Liver (tissue), 10 donors: ENCODE measurements at places on chromosomes 6 and 20. TPM values are rescaled to one million over a fixed set of nuclear protein-coding genes. Genes with fewer than 3 reads are reported as not detected.
A peak's percentile ranks its signal among the peaks of the same experiment; 100 is the strongest.

- no peak for DNase-seq
- no peaks in the 10 kb centered on the region for H3K36me3 ChIP-seq
- H3K4me3 ChIP-seq = no peak overlapping the region
- H3K4me1 ChIP-seq = no peaks in the 10 kb centered on the region
- no peak overlapping the region for H3K27ac ChIP-seq
- no peaks in the 10 kb centered on the region for H3K27me3 ChIP-seq
Observed at GRCh38 chr20:3129094-3129493, 30.6 kb downstream of the FASTKD5 start.

Gene PPP1R16B
- 5.7 TPM for total RNA-seq

Gene LRRC73
- total RNA-seq = not detected

DNA sequence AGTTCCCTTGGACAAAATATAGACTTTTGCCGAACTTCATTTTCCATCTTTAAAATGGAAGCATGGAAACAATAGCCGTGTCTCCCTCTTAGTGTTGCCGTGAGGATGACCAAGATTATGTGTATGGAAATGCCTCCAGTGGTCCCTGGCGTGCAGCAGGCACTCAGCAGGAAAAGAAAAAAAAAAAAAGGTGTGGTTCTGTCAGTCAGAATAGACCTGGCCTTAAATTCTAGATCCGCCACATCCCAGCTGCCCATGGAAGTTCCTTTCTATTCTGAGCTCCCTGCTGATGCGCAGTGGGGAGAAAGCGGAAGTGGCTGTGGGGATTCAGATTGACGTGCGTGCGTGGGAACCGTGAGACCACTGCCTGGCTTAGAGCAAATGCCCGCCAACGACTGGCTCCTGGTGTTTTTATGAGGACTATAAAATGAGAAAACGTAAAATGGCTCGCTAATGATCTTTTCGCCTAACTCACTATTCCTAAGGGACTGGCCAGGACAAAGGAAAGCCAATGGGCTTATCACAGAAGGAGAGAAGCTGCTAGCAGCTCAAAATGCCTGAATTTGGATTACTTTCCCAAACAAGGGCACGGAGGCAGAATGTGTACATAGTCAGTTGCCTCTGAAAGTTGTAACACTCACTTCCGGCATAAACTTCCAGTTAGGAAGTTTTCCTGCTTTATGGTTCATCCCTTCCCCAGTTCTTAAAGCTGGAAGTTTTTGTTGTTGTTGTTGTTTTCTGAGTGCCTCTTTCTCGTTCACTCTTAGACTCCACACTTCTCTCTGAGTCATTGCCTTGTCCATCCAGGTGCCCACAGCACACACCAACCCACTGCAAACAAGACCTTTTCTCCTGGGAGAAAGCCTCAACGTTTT lies 11.4 kb upstream of the PDE10A start:
- no peak overlapping the region for H3K27ac ChIP-seq
- H3K27me3 ChIP-seq = peaks cover 9% of the 10 kb centered on the region
- DNase-seq = no peak
- no peaks in the 10 kb centered on the region for H3K4me1 ChIP-seq

GRCh38 chr20:23305098-23305497 lies 45.5 kb upstream of the NXT1 start:
- H3K27me3 ChIP-seq = no peaks in the 10 kb centered on the region
- no peaks in the 10 kb centered on the region for H3K36me3 ChIP-seq
- DNase-seq = no peak

DNA sequence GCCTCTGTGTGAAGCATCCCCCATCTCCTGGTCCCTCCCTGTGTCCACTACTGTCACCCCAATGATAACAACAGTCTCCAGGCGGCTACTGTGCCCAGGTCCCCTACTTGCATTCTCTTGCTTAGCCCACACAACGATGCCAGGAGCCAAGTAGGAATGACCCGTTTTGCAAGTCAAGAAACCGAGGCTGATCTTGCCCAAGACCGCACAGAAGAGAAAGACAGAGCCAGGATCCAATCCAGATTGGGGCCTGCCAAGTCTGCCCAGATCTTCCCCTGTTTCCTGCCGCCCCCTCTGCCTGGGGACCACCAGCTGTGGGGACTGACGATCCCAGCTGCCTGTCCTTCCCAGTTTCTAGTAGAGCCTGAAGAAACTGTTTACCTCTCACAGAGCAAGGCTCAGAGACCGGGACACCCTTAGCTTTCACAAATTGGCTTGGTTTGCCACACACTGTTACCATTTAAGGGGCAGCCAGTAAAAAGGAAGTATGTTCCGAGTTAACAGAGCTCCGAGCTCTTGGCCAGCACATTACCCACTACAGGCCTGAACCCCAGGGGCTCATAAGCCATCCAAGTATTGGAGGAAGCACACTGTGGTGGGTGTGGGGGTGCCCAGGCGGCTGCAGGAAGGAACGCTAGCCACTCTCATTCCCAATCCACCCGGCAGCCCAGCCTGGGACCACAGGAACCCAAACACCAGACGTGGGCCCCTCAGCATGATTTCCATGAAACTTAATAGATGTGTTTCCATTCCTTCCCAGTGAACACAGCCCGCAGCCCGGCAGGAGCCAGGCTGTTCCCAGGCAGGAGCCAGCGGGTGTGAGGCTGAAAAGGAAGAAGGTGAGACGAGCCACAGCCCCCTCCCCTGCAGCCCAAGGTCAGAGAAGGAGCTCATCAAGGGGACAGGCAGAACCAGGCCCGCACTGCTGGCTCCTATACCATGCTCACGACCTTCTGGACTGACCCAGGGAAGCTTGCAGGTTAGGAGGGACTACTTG lies 7.9 kb downstream of the KIAA1755 start:
- no peak for DNase-seq
- H3K27me3 ChIP-seq = no peaks in the 10 kb centered on the region
- H3K4me1 ChIP-seq = no peaks in the 10 kb centered on the region
- no peak overlapping the region for H3K4me3 ChIP-seq
- no peaks in the 10 kb centered on the region for H3K36me3 ChIP-seq
- H3K27ac ChIP-seq = no peak overlapping the region

Gene PEX3
- 12.7 TPM for total RNA-seq

Gene TMEM239
- total RNA-seq = not detected

- no peak overlapping the region for H3K4me3 ChIP-seq
- H3K36me3 ChIP-seq = no peaks in the 10 kb centered on the region
- peaks cover 5% of the 10 kb centered on the region for H3K27me3 ChIP-seq
- H3K4me1 ChIP-seq = no peaks in the 10 kb centered on the region
- no peak for DNase-seq
Observed at GRCh38 chr6:166010136-166010960, 157.3 kb downstream of the TBXT start.

Gene PKIB
- 2.5 TPM for total RNA-seq

Gene TREML2
- 0.42 TPM for total RNA-seq

DNA sequence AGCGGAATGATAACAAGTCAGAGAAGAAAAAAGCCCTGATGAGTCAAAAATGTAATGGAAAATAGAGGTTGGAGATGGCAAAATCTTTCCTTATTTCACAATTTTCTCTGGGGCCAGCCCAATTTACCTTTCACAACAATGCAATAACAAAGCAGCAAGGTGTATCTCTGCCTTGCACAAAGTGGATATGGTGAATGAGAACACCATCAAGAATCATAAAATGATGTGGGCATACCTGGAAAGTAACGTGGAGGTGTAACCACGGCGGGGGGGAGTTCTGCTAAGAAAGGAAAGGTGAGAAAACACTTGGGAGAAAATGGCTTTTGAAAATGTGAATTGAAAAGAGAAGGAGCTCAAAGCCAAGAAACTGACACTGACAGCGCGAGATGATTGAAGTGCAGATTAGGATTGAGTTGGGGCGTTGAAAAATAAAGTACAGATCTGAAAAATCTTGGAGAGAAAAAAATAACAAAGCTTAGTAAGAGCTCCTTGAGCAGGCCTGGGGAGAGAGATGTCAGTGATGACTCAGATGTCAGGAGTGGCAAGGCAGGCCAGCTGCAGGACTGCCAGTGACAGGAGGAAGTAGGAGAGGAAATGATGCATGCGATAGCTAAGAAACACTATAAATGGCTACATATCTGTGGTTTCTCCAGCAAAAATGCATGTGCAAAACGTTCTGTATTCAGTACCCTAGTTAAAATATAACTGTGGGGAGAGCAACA lies 26.2 kb downstream of the ARHGAP18 start:
- H3K4me3 ChIP-seq = no peak overlapping the region
- H3K4me1 ChIP-seq = peaks cover 3% of the 10 kb centered on the region
- no peaks in the 10 kb centered on the region for H3K36me3 ChIP-seq
- H3K27ac ChIP-seq = peak overlapping the region; percentile 70

Gene HDGFL1
- not detected for total RNA-seq

- H3K4me3 ChIP-seq = no peak overlapping the region
- DNase-seq = no peak
- no peak overlapping the region for H3K27ac ChIP-seq
Observed at GRCh38 chr6:170316071-170316470, 9.5 kb downstream of the FAM120B start.

DNA sequence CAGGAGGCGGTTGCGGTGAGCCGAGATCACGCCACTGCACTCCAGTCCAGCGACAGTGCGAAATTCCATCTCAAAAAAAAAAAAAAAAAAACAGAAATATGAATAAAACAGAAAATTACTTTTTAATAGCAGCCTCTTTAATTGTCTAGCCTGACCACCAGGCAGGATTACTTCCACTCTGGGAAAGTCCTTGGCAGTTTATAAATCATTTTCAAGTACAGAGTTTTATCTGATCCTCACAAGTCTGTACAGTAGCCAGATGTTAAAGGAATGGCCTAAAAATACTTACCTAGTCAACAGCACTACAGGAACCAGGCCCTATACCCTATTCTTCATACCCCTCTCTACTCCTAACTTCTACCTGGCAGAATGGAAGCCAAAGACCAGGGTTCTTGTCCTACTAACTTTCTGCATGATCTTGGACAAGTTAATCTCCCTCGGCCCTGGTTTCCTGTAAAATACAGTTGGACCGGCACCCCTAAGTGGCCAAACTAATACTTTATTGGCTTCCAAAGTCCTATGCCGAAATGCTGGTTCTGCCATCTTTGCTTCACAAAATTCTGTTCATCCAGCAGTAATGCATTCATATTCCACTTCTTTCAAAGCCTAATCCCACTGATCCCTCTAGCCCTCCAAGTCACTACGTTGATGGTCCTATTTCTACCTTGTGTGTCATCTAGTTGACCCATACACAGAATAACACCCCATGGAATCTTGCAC lies 1.9 kb downstream of the EIF2S2 start:
- peak overlapping the region; percentile 93 for H3K27ac ChIP-seq
- H3K4me3 ChIP-seq = peak overlapping the region; percentile 99
- H3K27me3 ChIP-seq = no peaks in the 10 kb centered on the region
- peaks cover 6% of the 10 kb centered on the region for H3K4me1 ChIP-seq
- no peak for DNase-seq

DNA sequence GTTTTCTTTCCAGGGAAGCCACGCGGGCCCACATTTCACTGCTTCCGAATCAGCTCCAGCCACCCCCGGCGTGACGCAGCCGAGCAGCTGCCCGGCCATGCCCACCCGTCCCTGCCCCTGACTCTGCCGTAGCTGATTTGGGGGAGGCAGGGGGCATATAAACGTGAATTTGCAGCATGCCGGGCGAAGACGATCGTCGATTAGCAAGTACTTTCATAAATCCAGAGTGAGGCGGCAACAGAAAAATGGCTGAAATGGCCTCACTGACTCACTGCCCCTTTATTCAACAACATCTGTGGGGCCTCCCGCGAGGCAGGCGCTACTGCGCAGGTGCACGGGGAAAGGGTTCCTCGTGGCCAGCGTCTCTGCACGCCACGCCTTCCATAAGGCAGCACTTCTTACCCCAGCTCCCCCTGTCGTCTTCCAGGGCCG lies 118.0 kb downstream of the DLL1 start:
- no peak overlapping the region for H3K27ac ChIP-seq
- no peaks in the 10 kb centered on the region for H3K36me3 ChIP-seq
- DNase-seq = no peak
- peaks cover 7% of the 10 kb centered on the region for H3K4me1 ChIP-seq

DNA sequence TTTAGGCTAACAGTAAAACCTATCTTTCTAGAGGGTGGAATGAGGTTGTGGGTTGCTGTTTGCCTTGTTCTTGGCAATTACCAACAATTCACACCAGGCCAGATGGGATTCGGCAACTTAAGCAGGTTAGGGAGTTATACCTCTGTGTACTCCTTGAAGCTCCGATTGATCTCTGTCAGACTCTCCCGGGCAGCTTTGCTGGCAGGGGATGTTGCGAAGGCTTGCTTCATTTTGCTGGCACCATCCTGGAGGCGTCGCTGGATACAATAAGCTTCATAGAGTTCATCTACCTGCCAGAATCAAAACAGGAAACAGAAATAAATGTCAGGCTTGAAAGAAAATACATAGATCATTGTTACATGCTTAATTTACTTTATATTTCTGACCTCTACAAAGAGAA lies 66.4 kb upstream of the ARMH2 start:
- H3K4me3 ChIP-seq = no peak overlapping the region
- H3K27ac ChIP-seq = no peak overlapping the region
- DNase-seq = no peak
- no peaks in the 10 kb centered on the region for H3K36me3 ChIP-seq
- H3K27me3 ChIP-seq = no peaks in the 10 kb centered on the region

Gene SIGLEC1
- total RNA-seq = 6.7 TPM

Gene NNAT
- not detected for total RNA-seq

DNA sequence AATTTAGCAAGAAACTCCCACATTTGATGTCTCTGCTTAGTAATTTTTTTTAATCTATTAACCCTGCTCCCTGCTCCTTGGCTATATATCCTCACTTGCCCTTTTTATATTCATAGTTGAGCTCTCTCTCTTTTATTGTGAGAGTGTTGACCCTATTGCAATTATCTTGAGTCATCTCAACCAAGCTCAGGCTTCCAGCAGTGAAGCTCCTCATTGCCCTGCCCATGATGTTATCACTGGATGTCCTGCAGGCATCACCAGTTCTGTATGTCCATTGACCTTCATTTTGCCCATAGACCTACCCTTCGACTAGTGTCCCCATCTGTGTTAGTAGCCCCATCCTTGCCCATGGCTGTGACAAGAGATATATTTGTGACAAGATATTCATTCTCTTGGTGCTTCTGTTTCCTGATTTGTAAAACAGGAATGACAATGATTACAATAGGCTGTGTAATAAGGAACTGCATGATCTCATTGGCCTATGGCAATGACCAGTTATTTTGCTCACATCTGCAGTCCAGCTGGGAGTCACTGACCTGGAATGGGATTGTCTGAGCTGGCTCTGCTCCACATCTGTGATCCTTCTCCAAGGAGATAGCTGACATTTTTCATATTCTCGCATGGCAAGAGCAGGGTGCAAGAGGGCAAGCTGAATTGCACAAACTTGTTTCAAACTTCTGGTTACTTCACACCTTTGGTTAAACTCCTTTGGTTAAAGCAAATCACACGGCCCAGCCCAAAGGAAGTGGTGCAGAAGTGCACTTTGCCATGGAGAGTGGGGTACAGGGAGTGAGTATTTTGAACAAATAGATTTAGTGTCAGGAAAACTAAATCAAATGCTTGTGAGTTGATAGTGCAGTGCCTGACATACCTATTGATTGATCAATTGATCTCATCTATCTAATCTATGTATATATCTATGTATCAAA lies 47.7 kb upstream of the CST5 start:
- no peaks in the 10 kb centered on the region for H3K4me1 ChIP-seq
- H3K4me3 ChIP-seq = no peak overlapping the region
- no peaks in the 10 kb centered on the region for H3K27me3 ChIP-seq
- no peak for DNase-seq
- H3K27ac ChIP-seq = no peak overlapping the region
- no peaks in the 10 kb centered on the region for H3K36me3 ChIP-seq

Gene METTL24
- 1.6 TPM for total RNA-seq
